Epithelial cell of proximal tubule (primary cell): ENCODE measurements at places on chromosomes 13 and 19. TPM values are rescaled to one million over a fixed set of nuclear protein-coding genes. Genes with fewer than 3 reads are reported as not detected.

- DNase-seq = no peak
These were observed 82.9 kb upstream of the CACNA1A start for GRCh38 chr19:13588957-13589833.

DNA sequence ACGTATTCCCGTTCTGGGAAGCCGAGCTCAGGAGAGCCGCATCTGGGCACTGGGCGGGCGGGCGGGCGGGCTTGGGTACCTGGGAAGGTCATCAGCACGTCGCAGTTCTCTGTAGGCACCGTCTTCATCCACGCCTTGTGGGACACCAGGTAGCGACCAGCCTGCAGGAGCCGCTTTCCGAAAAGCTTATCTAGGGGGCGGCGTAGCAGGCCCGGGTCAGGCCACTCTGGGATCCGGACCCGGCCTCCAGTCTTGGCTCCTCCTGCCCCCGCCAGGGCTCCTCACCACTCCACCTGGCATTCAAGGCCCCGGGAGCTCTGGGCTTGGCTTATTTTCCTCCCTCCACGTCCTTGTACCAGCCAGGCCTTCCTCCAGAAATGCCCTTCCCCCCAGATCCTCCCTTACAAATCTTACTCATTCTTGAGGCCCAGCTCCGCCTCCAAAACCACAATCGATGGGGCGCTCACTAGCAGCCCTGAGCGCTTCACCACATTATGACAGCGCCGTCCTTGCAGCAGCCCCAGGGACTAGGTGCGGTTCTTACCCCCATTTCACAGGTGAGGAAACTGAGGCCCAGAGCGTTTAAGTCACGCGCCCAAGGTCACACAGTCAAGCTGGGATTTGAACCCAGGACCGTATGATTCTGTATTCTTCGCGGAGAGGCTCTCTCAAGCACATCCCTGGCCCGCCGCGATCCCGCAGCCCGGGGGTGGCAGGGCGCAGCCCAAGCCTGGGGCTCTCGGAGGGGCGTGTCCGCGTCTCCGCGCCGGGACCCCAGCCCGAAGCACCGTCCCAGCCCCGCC, 843 bp downstream of the ANO8 start:
- DNase-seq = no peak

DNA sequence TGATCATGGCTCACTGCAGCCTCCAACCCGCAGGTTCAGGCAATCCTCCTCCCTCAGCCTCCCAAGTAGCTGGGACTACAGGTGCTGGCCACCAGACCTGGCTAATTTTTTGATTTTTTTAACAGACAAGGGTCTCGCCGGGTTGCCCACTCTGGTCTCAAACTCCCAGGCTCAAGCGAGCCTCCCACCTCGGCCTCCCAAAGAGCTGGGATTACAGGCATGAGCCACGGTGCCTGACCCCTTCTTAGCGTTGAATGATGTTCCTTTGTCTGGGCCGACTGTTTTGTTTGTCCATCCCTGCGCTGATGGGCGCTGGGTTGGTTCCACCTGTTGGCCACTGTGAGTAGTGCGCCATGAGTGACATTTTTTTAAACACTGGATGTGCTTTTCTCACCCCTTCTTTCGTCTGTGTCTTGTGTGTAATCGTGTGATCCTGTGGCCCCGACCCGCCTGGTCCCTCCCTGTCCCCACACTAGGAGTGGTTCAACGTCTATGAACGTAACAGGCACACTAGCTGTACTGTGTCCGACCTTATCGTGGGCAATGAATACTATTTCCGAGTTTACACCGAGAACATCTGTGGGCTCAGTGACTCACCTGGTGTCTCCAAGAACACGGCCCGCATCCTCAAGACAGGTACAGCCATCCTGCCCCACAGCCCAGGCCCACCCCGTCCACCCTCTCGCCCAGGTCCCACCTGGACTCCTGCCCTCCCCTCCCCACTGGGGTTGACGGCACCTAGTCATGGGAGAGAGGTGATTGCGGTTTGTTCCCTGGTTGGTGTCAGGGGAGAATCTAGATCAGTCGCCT, 15.0 kb upstream of the EMC10 start:
- peak; percentile 18 for DNase-seq

- DNase-seq = no peak
These were observed 148.1 kb upstream of the ZNF536 start for GRCh38 chr19:30223866-30224688.

DNA sequence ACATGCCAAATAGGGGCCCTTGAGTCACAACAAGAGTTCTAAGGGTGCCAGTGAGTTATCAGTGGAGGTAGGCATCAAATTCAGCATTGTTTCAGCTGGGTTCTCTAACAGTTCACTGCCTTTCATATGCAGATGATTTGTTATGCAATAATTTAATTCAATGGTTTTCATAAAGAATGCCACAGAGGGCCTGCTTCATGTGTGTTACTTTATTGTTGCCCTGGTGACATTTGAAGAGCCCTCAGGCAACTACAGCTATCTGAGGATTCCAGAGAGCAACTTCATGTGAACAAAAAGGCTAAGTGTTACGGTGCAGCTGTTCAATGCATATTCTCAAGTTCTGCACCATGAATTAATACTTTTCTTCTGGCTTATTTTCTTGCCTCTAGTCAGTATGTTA, 43.1 kb upstream of the STARD13 start:
- no peak for DNase-seq

- DNase-seq = no peak
These were observed 669.3 kb downstream of the LIG4 start for GRCh38 chr13:107545946-107546502.

GRCh38 chr19:48648134-48648533, 2.1 kb upstream of the CA11 start:
- no peak for DNase-seq

- DNase-seq = no peak
These were observed 476.8 kb downstream of the DIAPH3 start for GRCh38 chr13:59686798-59687394.

- DNase-seq = no peak
These were observed 643 bp downstream of the SLC7A1 start for GRCh38 chr13:29594710-29595379.

- DNase-seq = no peak
These were observed 859.9 kb upstream of the SLC10A2 start for GRCh38 chr13:103926118-103926517.

GRCh38 chr19:32532233-32532632, 48.8 kb upstream of the PDCD5 start:
- no peak for DNase-seq

Gene ACP5
- 3.3 and 4.4 TPM in 2 replicates for total RNA-seq

GRCh38 chr19:17829855-17830566, 8.7 kb upstream of the INSL3 start:
- DNase-seq = no peak

DNA sequence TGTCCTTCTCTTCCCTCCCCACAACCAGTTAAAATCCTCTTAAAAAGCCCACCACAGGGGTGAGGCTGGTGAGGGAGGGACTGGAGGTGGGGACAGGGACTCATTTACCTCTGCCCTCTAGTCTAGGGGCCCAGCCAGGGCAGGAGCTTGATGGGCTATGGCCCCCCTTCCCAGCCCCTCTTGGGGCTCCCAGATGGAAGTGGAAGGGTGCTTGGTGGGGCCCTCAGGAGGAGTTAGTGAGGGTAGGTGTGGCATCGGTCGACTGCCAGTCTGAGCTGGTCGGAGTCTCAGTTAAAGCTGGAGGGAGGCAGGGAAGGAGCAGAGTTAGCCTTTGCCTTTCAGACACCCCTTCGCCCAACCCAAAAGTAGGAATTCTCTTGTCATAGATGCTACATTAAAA, 10.5 kb downstream of the ZNF526 start:
- DNase-seq = no peak

Gene ZNF578
- total RNA-seq = 1.6 and 2.3 TPM in 2 replicates

GRCh38 chr13:30832845-30833332, 73.2 kb upstream of the MEDAG start:
- DNase-seq = no peak

Gene SIGLEC12
- total RNA-seq = not detected in 2 replicates

DNA sequence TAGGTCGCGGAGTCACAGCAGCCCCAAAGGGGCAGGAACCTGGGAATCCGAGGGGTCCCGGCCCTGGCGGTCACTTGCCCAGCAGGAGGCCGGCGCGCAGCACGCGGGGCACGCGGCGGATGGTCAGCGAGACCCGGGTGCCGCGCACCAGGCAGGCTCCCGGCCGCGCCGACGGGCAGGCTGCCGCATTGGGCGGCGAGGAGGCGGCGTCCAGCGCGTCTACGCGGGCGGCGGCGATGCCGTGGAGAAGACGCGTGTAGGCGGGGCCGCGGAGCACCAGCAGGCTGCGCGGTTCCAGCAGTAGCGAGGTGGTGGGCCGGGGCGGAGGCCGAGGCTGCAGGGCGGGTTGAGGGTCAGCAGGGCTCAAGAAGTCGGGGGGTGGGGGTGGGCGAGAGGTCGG, 607 bp upstream of the SYNE4 start:
- DNase-seq = no peak
